ENCODE measurements at places on chromosomes 3 and 15. TPM values are rescaled to one million over a fixed set of nuclear protein-coding genes. Genes with fewer than 3 reads are reported as not detected.

CSTA gene
- total RNA-seq, result 1.9 TPM

UBP1 gene
- total RNA-seq, result 33.7 TPM

HRG gene
- not detected for total RNA-seq

CCR3 gene
- total RNA-seq, result not detected

DNA sequence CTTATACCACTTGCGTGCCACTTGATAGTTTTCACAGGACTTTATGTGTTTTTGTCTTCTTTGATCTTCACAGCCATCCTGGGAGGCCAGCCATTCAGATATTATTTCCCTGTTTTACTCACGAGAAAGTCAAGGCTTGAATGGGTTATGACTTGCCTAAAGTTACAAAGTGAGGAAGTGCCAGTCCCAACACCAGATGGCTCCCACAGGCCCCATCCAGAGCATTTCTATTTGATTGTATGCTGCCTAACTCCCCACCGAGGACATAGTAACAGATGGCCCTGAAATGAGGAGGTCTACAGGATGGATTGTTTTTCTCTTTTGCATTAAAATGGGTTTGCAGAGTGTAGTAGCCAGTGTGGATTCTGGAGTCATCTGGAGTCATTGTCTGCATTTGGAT, 74.5 kb downstream of the SPTSSB start:
- DNase-seq, result no peak

- DNase-seq, result no peak
Measured at GRCh38 chr3:171226794-171227193, 200.3 kb upstream of the SLC2A2 start.

DNA sequence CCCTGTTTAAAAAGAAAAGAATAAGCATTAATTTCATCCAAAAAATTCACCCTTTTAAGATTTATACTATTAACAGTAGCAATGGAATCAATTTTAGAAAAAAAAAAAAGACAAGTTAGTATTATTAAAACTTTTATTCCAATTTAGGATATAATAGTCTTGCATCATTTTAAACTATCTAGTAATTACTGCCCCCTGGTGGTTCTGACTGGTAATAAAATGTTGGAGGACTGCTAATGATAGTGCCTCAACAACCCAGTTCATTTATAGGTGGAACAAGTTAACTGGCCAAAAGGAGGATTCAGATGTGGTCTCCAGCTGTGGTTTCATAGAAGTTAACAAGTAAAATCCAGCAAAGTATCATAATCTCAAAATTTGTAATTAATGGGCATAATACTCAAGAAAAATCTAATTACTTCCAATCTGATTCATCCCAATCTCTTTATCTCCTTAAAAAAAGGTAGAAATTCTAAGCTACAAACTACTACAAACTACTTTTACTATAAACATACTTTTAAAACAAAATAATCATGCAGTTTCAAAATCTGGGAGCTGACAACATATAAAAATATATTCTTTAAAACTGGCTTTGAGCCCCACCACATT, 30.7 kb upstream of the WDR49 start:
- DNase-seq, result peak; percentile 83

GRCh38 chr3:1830851-1831250, 267.8 kb upstream of the CNTN4 start:
- DNase-seq, result no peak

GRCh38 chr15:37037071-37037655, 63.2 kb downstream of the MEIS2 start:
- DNase-seq, result no peak

DNA sequence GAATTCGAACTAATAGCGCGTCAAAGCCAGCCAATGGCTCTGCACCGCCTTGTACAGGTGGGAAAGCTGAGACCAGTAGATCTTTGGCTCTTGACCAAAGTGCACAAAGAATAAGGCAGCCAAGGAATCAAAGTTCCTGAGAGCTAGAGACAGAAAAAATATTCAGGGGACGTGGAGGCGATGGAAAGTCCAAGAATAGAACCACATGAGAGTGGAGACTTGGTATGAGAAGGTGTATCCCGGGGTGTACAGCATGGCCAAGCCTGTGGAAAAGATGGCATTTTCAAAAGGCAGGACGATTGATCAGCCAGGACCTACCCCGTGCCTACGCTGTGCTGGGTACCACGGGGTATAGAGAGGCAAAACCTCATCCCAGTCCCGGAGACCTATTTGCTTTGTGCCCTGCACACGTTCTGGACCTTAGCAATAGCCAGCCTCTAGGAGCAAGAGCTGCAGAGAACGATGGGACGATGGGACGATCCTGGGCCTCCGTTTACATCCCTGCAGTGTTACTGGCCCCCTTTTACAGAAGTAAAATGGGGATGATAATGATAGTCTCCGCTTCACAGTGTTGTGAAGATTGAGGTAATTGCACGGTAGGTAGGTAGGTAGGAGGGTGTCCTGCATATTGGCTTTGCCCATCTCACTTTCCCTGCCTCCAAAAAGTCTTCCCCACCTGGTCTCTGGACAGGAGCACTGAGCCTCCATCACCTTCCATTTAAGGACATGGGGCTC, 583 bp upstream of the RBSN start:
- no peak for DNase-seq

DNA sequence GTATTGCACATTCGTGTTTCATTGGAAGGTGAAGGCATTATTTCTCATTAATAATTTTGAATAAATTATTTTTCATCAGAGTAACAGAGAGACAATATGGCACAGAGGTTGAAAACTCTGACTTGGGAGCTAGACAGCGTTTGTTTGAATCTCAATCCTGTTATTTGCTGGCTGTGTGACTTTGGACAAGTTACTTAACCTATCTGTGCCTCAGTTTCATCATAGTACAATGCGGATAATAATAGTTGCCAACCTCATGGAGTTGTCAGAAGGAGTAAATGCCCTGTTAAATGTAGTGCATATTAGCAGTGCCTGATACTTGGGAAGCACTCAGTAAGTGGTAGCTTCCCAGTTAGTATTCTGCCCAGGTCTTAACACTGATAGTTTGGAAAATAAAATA, 151.7 kb downstream of the SPATA16 start:
- DNase-seq, result no peak

- DNase-seq, result no peak
Measured at GRCh38 chr15:27065151-27065550, 94.2 kb downstream of the GABRG3 start.

DNA sequence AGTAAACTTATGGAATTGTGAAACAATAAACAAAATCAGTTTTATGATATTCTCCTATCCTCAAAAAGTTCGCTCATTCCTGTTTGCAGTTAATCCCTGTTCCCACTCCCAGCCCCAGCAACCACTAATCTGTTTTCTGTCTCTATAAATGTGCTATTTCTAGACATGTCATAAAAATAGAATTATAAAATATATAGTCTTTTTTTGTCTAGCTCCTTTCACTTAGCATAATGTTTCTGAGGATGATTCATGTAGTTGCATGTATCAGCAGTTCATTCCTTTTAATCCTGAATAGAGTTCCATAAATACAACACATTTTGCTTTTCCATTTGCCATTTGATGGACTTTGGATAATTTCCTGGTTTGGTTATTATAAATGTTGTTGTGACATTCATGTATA, 140.0 kb downstream of the KCNAB1 start:
- no peak for DNase-seq

GRCh38 chr15:85598718-85599398, 195.9 kb downstream of the KLHL25 start:
- no peak for DNase-seq

GRCh38 chr15:62306851-62307504, 141.9 kb upstream of the C2CD4B start:
- peak; percentile 89 for DNase-seq

DNA sequence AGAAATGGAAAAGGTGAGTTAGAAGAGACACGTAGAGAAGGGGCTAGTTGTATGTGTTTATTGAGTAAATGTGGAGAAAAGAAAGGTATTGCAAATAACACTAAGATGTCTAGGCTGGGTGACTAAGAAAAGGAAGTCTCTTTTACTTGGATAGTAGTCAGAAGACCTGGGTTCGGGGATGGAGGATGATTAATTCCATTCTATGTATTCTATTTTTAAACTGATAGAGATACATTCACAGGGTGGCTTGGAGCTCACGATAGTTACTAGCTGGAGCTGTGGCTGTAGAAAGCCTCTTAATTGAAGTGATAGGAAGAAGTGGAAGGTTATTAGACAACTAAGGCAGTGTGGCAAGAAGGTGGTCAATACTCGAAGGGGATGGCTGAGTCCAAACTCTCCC, 65.9 kb upstream of the TNIK start:
- no peak for DNase-seq

- DNase-seq, result no peak
Measured at GRCh38 chr3:9692416-9692815, 11.2 kb upstream of the CPNE9 start.

GRCh38 chr3:159882367-159882766, 106.3 kb upstream of the IL12A start:
- DNase-seq, result peak; percentile 33

Data from SK-MEL-5 (cell line).